ENCODE measurements at places on chromosomes 11 and 22. TPM values are rescaled to one million over a fixed set of nuclear protein-coding genes. Genes with fewer than 3 reads are reported as not detected.

GRCh38 chr22:25368271-25368670 is 148.8 kb downstream of the CRYBB2 start:
- H3K36me3 ChIP-seq: no peaks in the 10 kb centered on the region
- H3K4me1 ChIP-seq: no peaks in the 10 kb centered on the region
- DNase-seq: no peak
- H3K27ac ChIP-seq: no peak overlapping the region

- peaks cover 7% of the 10 kb centered on the region for H3K27me3 ChIP-seq
- no peak overlapping the region for H3K4me3 ChIP-seq
- no peaks in the 10 kb centered on the region for H3K4me1 ChIP-seq
- H3K36me3 ChIP-seq: no peaks in the 10 kb centered on the region
- no peak overlapping the region for H3K27ac ChIP-seq
Measured at GRCh38 chr11:31969359-31969702, 121.5 kb upstream of the RCN1 start.

GRCh38 chr11:92129811-92130210 is 94.8 kb upstream of the FAT3 start:
- no peak overlapping the region for H3K27ac ChIP-seq
- no peak overlapping the region for H3K4me3 ChIP-seq
- H3K36me3 ChIP-seq: peaks cover 1% of the 10 kb centered on the region
- H3K4me1 ChIP-seq: no peaks in the 10 kb centered on the region
- H3K27me3 ChIP-seq: no peaks in the 10 kb centered on the region
- no peak for DNase-seq

The NEFH gene
- 1.7 TPM for total RNA-seq

- H3K27ac ChIP-seq: no peak overlapping the region
- no peak for DNase-seq
- H3K4me3 ChIP-seq: no peak overlapping the region
- H3K36me3 ChIP-seq: no peaks in the 10 kb centered on the region
Measured at GRCh38 chr22:24244144-24244787, 616 bp downstream of the GGT5 start.
